HFFc6 (cell line): ENCODE measurements at places on chromosomes 4 and X.

- peak; percentile 82 for DNase-seq
Observed at GRCh38 chr4:84878090-84878489, 88.4 kb downstream of the WDFY3 start.

DNA sequence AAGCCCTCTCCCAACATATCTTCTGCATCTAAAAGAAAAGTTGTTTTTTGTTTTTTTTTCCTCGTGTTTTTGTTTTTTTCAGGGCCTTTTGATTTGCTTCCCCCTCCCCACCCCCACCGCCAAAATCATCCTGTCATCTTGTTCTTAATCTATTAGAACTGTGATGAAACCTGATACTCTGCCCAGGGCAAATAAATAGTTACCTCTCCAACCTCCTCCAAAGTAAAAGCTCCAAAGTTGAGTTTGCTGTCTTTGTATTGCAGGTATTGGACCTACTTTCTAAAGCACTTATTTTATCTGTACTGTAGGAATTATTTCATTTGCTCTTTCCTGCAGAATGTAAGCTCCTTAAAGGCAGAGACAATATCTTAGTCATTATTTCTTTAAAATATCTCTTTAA, 172.9 kb downstream of the SOWAHB start:
- DNase-seq, result no peak

DNA sequence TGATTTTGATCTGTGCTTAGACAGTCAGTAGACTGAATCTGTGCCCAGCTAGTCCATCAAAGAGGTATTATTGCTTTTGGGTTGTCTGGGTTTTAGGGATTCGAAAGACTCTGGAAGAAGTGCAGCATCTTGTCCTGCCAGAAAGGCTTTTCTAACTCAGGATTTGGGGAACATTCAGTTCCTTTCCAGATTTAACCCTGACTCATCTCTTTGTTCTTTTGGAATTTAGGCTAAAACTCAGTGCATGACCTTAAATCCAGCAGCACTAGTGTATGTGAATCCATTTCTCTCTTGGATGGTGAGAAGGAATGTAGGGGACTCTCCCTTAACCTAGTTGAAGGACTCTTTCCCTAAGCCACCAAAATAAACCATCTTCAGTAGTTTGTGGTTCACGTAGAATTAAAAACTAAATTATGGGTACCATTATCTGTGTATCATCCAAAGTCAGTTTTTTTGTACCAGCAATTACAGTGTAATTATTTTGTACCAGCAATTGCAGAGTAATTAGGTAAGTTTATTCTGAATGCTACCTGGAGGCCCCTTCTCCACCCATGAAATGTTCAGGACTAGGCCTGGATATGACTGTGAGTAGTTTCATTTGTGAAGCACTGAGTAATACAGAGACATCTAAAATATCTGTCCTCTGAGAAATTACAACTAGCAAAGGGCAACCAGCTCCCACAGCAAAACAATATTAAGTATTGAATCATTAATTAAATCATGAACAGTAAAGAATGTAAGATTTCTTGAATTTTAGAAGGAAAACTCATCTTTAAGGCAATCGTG, 384.0 kb downstream of the TMA16 start:
- DNase-seq, result no peak

GRCh38 chr4:7418131-7418943, 16.4 kb downstream of the PSAPL1 start:
- DNase-seq, result no peak

- DNase-seq, result no peak
Observed at GRCh38 chr4:3291969-3292570, 751 bp upstream of the RGS12 start.

- no peak for DNase-seq
Observed at GRCh38 chr4:98528882-98529281, 129.5 kb downstream of the TSPAN5 start.

DNA sequence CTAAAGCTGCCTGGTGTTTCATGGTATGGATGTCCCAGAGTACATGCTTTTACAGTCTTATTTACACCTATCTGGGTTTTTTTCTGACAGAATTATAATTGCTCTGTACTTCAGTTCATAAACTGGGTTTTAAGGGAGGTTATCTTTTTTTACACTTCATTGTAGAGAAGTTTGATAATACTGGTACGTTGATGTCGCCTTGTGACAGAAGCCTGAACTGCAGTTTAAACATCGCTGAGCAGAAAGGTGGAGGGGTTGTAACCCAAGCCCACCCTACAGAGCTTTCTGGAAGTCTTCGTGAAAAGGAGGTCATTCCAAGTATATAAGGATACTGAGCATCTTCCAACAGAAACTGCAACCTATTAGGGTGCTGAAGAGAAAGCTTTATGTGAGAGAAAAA, 46.4 kb downstream of the BEX1 start:
- no peak for DNase-seq

DNA sequence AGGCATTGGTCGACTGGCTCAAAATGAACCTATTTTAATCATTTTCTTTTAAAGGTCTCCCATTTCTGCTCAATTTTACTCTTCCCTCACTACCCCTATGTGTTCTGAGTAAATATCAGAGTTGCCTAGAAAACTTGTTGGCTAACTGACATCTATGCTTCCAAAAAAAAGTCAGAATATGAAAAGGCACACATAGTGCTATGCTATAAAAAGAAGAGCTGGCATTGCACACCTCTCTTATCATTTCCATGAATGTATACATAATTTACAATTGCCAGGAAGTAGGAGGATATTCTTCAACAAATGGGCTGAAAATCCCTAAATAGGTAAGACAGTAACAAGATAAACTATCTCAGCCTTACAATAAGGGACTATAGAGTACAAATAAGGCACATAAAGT, 70.2 kb downstream of the FRYL start:
- no peak for DNase-seq

GRCh38 chr4:95898226-95898625, 58.3 kb downstream of the PDHA2 start:
- DNase-seq, result no peak

GRCh38 chr4:135201081-135201480, 999.5 kb upstream of the PABPC4L start:
- DNase-seq, result peak; percentile 55

DNA sequence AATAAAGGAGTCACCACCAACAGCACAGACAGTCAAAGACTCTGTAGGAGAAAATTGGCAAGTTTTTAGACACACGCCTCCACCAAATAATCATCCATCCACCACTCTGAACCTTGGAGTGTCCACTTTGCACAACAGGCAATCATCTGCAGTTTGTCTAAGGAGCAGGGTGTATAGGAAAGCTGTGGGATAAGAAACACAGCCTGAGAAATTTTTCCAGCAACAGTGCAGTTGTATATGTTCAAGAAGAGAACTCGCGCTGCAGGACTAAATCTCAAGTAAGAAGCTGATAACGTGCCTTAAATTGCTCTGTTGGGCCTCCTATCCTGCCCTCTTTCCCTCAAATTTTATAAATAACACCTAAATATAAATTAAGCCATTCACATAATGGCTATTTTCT, 136.7 kb upstream of the PPARGC1A start:
- no peak for DNase-seq

GRCh38 chr4:35934320-35934981, 309.9 kb downstream of the ARAP2 start:
- DNase-seq, result peak; percentile 28

DNA sequence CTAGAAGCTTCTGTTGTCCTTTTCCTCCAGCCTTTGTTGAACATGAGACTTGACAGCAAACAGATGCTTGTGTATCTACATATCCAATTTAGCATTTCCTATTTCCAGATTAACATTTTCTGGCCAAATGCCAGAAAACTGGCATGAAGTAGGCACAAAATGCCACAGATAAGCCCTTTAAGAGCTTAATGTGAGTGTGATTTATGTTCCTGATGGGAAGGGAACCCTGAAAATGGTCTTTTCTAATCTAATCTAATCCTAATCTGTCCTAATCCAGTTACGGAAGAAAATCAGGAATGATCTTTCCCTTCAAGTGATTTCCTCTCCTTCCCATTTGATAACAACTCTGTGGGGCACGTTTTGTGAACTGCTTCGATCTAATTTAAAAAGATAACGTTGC, 133.0 kb upstream of the C1QTNF7 start:
- no peak for DNase-seq

DNA sequence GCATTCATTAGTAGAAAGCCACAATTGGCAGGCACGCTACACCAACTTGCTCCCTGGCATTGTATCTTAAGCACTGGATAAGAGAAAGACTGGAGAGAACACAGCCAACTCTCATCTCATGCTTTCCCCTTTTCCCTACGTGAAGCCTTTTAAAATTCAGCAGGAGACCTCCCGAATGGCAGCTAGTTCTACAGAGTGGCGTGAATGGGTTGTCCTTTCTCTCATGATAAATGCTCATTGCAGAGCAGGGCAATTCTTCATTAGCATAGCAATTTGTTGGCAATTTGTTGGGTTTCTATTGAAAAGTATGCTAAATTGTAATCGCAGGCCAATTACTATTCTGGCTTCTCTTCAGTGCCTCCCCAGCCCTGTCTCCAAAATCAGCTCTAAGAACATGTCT, 48.0 kb downstream of the SEPTIN11 start:
- no peak for DNase-seq

- DNase-seq, result no peak
Observed at GRCh38 chrX:116961872-116962582, 499.3 kb upstream of the CT83 start.

DNA sequence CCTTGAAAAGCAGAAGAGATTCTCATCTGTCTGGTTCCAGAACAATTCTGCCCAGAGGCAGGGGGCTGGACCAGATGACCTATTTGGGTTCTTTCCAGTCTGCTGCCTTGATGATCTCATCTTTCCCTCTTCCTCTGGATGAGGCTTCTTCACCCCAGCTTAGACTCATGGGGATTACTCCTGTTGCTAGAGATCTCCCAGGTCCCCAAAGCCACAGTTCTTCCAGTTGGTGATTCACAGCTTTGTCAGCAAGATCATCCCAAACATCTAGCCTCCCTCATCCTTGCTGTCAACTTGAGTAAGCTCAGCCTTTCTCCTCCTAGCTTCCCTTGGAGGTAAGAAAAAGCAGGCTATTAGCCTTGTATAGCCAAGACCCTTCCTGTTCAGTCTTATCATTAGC, 64.2 kb upstream of the PJA1 start:
- peak; percentile 82 for DNase-seq

DNA sequence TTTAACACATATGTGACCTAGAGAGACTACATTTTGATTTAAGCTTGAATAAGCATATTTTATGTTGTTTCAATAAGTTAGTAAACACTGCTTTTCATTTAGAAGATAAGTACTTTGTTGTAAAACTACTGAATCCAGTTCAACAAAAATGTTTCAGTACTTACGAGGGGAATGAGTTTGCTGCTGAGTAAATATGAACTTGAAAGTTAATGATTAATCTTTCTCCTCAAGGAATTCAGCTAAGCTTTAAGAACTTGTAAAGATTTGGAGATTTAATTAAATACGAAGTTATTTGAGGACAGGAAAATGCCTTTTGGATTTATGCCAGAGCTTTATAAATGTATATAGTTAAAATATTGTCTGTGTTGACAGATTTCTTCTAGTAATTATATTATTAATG, 933.0 kb upstream of the LCORL start:
- DNase-seq, result no peak

- DNase-seq, result no peak
Observed at GRCh38 chr4:73080789-73081188, 11.3 kb upstream of the COX18 start.

GRCh38 chr4:72842323-72842722, 227.2 kb downstream of the COX18 start:
- no peak for DNase-seq

DNA sequence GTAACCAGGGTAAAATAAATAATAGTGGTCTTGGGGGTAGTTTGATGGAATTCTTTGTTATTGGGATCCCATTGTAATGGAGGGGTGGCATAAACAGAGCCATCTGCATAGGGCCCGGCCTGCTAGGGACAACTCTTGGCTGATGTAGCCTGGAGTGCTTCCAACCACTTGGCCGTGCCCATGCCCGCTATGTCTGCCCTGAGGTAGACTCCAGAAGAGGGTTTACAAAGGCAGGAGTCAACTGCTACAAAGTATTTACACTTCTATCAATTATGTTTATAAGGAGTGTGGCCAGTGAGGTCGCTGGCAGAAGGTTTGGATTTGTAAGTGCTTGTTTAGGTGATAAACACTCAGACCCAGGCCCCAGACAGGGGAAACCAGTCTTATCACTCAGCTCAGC, 8.1 kb downstream of the RASL11B start:
- DNase-seq, result no peak

- peak; percentile 32 for DNase-seq
Observed at GRCh38 chr4:70559211-70559830, 32.7 kb upstream of the AMBN start.

DNA sequence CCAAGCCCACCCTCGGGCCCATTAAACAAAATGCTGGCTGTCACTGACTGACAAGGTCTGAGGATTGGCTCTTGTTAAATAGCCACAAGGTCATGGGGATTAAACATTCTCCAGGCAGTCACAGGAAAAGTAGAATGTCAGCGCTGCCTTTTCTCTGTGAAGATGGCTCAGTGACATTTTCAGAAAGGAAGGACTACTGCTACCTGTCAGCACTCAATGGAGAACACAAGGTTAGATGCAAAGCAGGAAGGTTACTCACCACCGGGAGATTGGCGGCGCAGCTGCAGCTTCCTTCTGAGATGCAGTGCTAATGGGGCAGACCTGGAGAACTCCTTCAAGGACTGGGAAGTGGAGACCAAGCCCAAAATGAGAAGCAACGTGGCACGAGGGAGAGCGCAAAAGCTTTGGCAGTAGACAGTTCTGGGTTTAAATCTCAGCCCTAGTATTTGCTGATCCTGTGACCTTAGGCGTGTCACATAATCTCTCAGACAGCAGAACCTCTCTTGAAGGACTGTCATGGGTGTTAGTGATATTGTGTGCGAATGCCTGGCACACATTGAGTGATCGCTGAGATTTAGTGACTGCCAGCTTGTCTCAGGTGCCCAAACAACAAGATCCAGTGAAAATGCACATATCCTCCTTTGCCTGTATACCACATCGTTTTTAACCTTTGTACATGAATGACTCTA, 213.1 kb upstream of the BOD1L1 start:
- no peak for DNase-seq

- no peak for DNase-seq
Observed at GRCh38 chr4:103305355-103305754, 107.2 kb upstream of the CENPE start.

GRCh38 chr4:161841759-161842158, 322.0 kb downstream of the FSTL5 start:
- DNase-seq, result no peak

DNA sequence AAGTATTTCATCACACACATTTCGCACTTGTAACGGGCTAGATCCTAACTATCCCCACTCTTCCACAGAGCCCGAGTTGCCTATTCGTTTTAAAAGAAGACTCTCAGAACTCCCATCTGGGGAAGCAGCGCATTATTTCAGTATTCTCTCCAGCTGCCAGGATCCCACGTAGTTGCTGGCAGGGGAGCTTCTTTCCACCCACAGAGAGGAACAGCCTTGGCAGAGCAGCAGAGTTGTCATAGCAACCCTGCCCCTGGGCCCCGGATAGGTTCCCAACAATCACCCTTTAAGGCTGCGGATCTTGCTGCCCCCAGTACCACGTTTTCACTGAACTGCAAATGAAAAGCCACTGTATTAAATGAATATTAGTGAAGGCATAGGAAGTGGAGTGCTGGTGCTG, 106.7 kb downstream of the GPM6A start:
- DNase-seq, result no peak

GRCh38 chr4:64771149-64771548, 361.9 kb upstream of the TECRL start:
- no peak for DNase-seq

GRCh38 chrX:20053537-20053936, 62.7 kb upstream of the BCLAF3 start:
- no peak for DNase-seq
